ENCODE measurements at places on chromosomes 11 and 22.

DNA sequence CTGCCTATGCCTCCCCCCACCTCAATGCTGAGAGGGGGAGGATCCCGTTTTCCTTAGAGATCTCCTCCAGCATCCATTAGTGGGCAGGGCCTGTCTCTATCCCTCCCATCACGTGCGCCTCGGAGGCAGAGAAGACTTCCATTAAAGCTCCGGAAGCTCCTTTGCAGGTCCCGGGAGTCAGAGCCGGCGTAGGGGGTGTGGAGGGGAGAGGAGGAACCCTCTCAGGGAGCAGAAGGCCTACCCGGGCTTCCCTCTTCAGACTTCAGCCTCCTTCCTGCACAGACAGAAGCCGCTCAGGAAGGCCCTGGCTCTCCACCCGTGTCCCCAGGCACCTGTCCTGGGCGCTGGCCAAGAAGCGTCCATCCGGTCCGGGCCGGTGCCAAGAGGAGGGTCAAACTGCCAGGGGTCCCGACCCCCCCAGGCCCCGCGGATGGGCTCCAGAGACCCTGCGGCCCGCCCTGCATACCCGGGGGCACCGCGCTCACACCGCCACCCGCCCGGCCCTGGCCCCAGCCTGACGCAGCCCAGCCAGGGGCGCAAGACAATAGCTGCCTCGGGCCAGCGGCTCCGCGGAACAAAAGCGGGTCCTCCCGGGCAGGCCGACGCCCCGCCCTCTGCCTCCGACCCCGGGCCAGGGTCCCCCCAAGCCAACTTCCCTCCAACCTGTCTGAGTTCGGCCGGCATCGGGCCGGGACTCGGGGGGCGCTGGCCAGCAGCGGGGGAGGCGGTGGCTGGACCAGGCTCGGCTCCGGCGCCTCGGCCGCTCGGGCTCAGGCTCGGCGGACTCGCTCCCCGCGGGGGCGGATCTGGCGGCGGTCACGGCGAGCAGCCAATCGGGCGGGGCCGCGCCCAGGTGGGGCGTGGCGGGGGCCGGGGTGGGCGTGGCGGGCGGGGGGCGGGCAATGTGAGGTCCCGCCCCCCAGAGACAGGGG lies 29.9 kb downstream of the ARVCF start:
- peak; percentile 33 for DNase-seq

GRCh38 chr22:44430716-44431115 lies 67.3 kb downstream of the RTL6 start:
- DNase-seq: no peak

GRCh38 chr11:9847636-9848035 lies 183.8 kb downstream of the SWAP70 start:
- no peak for DNase-seq

DNA sequence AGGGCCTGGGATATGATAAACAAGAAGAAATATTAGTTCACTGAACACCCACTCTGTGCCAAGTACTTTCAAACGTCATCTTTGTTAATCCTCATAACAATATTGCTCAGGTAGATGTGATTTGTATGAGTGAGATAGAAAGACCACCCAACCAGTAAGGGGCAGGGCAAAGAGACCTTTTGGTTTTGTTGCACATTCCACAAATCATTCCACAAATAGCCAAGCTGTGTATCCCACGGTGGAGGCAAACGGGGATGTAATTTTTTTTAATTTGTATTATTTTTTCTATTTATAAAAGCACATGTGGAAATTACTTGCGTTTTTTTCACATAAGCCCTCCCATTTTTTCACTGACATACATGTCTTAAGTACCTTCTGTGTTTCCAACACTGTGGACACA lies 29.0 kb downstream of the LAYN start:
- no peak for DNase-seq

DNA sequence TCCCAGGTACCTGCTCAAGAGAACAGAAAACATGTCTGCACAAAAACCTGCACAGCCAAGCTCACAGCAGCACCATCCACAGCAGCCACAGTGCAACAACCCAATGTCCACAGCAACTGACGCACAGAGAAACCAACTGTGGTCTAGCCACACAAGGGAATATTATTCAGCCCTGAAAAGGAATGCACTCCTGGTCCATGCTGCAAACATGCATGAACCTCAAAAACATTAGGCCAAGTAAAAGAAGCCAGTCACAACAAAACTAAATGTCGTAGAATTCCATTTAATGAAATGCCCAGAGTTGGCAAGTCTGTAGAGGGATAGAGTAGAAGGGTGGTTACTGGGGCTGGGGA lies 60.6 kb downstream of the MYEOV start:
- no peak for DNase-seq

DNA sequence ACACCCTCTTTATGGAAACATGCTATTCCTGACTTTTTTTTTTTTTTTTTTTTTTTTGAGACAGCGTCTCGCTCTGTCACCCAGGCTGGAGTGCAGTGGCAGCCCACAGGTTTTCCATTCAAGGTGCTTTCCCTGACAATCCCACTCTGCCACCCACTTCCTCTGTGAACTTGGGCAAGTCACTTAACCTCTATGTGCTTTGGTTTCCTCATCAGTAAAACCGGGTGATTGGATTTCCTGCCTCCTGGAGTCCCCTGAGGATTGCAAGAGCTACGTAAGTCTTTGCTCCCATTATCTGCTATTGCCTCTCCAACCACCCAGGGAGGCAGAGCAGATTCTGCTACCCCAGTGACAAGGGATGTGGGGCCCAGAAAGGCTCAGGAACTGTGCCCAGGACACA lies 54.1 kb downstream of the CELSR1 start:
- DNase-seq: no peak

GRCh38 chr11:65388731-65389130 lies 2.3 kb downstream of the FRMD8 start:
- DNase-seq: no peak

DNA sequence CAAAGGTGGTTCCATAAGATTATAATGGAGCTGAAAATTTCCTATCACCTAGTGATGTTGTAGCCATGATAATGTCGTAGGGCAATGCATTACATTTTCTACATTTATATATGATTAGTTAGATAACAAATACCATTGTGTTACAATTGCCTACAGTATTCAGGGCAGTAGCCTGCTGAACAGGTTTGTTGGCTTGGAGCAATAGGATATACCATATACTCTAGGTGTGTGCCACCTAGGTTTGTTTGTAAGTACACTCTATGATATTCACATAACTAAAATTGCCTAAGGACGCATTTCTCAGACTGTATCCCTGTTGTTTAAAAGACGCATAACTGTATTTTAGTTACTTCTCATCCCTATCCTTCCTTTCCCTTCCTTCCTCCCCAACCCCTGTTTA lies 13.6 kb downstream of the PLEKHB1 start:
- no peak for DNase-seq

DNA sequence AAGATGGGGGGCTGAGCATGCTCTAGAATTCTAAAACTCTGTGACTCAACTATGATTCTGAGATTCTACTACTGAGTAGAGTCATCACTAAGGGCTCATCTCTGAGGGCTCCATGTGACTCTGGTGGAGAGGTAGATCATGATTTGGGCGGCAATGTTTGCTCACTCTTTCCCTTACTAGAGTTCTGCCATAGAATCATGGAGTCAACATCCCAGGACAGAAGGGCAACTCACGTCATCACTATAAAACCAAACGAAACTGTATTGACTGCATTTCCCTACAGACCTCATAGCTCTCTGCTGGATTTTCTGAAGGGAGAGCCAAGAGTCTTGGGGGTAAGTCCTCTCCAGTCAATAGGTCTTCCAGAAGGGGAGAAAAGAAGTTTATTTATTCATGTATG lies at the start of gene MS4A14:
TSS of gene MS4A14 (plus strand) at position 78 of the 400 bp plus-strand sequence. CDS start at position 198, 120 bp downstream.
- no peak for DNase-seq

DNA sequence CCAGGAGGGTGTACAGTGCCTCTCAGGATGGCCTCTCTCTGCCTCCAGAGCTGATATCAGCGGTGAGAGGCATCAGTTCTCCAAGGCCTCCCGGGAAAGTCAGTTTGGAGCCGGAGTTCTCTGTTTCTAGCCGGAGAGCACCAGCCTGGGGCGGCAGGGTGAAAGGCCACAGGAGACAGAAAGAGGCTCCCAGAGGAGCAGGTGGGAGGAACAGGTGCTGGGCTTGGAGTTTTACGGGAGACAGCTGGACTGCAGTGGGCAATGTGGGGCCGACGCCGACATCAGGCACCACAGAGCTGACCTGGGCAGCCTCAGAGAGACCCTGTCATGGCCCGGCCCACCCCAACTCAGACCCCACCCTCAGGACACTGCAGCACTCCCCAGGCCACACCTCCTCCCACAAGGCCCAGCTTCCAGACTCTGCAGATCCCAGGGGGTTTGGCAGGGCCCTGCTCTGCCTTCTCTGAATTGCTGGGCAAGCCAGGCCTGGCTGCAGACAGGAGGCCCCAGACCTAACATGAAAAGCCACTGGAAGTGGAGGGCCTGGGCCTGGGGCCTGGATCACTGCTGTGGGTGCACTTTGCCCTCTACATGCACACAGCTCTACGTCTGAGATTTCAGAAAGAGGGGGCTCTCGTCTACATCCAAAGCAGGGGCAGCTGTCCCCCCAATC lies 885.6 kb downstream of the BRD1 start:
- no peak for DNase-seq

DNA sequence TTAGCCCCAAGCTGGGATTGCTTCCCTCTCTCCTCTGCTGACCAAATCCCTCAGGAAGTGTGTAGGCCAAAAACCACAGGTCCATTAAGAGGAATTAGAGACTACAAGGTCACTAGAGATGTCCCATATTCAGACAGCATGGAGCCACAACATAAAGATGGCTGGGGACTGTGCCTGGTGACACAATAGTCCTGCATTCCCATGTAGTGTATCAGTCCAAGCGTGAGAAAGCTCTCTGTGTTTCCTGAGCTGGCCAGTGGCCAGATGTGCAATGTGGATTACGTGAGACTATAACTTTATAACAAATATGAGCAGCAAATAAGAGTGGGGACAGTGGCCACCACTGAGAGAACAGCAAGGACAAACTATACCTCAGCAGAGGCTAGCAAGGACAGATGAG lies 7.6 kb upstream of the MS4A10 start:
- DNase-seq: no peak

GRCh38 chr11:38562562-38562961 lies 1964.5 kb upstream of the RAG2 start:
- no peak for DNase-seq

DNA sequence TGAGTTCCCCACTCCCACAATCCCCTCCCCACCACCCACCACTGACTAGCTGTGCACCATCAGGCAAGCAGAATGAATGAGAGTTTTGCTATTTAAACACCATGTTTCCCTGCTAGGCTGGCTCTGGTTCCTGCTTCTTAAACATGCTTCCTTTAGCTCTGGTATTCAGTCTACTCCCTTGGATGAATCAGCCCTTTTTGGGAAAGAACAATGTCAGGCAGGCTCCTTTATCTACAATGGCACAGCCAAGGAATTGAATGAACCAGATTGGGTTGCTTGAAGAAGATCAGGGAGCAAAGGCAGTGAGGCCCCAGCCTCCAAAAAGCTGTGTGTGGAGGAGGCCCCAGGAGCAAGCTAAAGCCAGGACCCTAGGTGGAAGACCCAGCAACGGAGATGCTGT lies 92.9 kb upstream of the ISX start:
- no peak for DNase-seq

GRCh38 chr11:106581399-106581798 lies 436.9 kb downstream of the GUCY1A2 start:
- no peak for DNase-seq

DNA sequence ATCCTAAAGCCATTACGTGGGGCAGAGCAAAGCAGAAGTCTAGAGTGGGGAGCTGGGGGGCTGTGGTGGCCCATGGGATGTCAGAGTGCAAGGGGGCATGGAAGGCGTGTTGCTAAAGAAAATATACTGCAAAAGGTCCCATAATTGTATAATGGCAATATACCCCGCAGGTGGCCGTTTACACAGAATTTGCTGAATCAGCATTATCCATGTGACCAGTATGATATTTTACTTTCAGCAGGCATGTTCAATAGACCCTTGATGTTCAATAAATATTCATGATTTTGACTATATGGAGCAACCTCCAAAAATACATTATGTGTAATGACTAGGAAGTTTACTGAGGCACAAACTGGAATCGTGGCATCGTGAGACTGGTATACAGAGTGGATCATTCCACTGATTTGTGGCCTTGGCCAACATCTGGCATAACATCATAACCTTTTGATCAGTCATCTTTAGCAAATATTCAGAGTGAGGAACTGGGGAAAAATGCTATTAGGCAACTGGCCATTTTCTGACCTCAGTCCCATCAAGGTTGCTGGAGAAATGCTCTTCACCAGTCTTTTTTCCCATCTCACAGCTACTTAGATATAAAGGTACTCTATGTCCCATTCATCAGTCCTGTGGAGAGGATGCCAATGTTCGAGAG lies 29.3 kb upstream of the PPP2R1B start:
- DNase-seq: no peak

DNA sequence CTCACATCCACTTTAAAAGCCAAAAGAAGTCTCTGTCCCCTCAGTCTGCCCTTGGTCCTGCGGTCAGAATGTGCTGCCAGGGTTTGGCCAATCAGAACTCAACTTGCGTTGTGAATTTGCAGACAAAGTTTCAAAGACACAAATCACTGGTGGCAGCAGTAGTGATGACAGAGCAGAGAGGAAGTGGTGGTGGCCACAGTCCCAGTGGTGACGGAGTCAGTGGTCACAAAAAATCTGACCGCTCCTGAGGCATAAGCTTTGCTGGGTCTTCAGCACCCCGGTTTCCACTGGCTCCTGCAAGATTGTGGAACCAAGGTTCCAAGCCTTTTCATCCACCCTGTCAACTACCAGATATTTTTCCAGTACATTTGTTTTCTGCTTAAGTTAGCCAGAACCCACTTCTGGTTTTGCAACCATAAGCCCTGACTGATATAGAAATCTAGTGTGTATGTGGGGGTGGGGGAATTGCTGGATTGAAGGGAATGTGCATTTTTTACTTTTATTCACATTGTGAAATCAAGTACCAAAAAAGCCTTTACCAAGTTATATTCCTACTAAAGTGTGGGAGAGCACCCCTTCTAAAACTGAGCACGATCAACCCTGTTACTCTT lies 112.3 kb downstream of the TMPRSS5 start:
- no peak for DNase-seq

DNA sequence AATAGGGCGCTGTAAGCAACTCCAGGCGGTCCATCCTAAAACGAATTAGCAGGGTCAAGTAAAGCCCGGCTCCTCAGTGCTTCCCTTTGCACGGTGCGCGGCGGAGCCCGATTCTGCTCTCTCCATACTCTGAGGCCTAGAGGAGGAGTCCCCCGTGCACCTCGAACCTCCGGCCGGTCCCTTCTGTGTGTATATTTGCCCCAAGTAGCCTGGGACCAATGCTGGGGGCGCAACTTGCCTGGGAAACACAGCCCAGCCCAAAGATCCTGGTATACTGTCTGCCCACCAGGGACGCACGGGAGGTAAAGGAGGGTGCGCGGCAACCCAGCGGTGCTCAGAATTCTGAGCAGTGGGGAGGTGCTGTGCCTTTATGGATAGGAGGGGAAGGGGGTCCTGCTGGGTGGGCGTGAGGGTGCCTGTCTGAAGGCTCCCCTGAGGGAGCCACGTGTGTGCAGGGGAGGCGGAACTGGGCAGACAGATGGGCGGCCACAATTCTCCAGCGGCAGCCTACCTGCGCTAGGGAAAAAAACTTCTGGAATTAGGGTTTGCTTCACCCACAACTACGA lies 4.8 kb upstream of the TBX1 start:
- no peak for DNase-seq

DNA sequence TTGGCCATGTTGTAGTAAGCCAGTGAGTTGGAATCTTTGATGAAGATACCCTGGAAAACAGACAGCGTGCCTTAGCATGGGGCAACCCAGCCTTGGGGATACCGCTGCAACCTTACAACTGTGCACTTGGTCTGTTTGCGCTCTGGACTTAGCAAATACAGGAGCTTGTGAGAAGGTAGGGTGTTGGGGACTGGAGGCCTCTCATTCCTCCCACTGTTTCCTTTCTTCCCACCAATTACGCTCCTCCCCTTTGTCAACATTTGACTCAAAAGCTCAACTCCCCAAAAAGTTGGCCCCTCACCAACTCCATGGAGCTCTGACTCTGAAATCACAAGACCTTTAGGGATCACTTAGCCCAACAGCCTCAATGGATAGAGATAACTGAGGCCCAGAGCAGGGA lies 7.9 kb upstream of the TBC1D10A start:
- no peak for DNase-seq
